Activated CD4-positive, alpha-beta T cell treated with anti-CD3 and anti-CD28 coated beads, Interleukin-2, amount 50 U/mL, for 16 hours (primary cell): ENCODE measurements at places on chromosomes 5 and 9.
A peak's percentile ranks its signal among the peaks of the same experiment; 100 is the strongest.

DNA sequence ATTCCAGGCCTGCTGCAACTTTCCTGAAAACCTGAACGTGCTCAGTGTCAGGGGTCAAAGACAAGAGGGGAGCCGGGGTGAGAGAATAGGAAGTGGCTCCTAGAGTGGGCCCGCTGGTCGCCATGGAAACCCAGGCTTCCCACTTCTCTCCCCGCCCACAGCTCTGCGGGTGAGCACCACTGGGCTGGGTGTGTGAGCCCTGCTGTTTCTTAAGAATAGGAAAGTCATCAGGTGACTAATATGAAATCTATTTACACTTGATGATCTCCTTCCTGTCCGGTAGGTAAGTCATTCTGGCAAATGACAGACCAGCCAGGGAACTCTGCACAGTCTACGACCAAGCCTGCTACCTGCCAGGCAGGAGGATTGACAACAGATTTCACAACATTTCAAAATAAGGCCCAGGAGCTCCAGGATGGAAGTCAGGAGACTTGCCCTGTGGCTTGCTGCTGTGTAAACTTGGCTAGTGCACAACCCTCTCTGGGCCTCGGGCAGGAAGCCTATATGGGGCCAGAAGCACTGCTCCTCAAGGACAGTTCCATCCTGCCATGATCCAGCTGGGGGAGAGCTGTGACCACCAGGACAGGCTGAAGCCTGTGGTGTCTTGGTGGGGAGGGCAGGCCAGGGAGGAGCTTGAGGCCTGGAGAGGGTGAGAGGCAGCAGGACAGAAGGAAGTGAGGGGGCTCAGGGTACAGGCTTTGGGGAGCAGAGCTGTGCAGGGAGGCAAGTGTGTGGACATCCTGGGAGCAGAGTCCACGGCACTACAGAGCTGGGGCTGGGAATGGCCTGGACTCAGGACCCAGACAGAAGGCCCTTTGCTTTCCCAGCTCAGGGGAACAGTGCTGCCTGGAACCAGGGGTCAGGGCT lies 60.6 kb downstream of the SHB start:
- peak; percentile 56 for DNase-seq

GRCh38 chr5:176662371-176663333 lies 15.4 kb downstream of the TSPAN17 start:
- no peak for DNase-seq

DNA sequence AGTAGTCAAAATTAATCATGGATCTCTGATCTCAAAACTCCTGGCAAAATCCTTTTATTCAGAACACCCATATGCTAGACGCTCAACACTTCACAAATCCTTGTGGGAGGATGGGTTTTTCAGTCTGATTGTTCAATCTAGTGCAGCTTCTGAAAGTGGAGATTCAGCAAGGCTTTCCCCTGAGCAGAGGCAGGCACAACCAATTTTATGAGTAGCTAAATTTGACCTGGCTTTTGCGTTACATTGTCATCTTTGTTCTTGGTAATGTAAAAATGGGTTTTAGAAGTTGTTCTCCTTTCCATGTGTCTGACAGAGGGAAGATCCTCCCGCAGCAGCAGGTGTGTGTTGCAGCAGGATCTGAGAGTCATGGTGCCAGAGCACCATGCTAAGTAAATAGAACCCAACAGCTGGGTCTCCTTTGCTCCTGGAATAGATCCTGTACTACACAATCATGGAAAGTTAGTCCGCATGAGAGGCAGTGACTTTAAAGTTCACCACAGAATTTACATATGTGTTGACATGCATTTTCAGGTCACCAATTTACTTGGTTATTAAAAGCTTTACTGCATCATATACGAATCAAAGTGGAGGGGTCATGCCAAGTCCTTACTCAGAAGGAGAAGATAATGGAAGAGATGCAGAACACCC lies 70.1 kb upstream of the MEF2C start:
- no peak for DNase-seq

DNA sequence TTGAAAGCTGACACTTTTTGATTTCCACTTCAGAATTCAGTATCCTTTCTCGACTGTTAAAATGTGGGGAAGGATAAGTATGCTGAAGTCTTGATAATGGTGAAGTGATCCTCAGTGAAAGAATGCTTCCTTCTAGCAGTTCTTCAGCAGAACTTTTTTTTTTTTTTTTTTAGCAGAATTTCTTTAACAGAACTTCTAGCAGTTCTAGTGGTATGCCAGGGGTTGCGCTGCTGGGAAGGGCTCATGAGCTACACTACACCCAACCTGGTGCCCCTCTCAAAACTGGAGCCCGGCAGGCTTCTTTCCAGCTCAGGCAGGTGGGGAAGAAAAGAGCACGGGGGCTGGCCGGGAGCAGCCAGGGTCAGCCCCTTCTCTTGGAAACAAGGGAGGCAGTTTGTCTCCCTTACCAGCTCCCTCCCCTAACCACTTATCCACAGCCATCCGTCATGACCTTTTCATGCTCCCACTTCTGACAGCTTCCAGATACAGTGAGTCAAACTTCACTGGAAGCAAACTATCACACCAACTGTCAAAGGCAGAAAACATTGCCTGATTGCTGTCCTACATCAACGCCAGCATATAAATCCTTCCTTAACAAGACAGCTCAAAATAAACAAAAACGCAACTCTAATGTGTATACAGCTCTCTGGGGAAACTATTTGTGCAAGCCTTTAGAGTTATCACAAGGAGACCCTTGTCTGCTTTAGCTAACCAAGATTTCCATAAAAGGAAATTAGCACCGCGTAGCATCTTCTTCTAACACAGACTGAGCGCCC lies 211.5 kb downstream of the GAPVD1 start:
- no peak for DNase-seq

GRCh38 chr9:135184181-135185053 lies 96.9 kb downstream of the OLFM1 start:
- no peak for DNase-seq

GRCh38 chr9:29217966-29218365 lies 1644.7 kb upstream of the C9orf72 start:
- no peak for DNase-seq

DNA sequence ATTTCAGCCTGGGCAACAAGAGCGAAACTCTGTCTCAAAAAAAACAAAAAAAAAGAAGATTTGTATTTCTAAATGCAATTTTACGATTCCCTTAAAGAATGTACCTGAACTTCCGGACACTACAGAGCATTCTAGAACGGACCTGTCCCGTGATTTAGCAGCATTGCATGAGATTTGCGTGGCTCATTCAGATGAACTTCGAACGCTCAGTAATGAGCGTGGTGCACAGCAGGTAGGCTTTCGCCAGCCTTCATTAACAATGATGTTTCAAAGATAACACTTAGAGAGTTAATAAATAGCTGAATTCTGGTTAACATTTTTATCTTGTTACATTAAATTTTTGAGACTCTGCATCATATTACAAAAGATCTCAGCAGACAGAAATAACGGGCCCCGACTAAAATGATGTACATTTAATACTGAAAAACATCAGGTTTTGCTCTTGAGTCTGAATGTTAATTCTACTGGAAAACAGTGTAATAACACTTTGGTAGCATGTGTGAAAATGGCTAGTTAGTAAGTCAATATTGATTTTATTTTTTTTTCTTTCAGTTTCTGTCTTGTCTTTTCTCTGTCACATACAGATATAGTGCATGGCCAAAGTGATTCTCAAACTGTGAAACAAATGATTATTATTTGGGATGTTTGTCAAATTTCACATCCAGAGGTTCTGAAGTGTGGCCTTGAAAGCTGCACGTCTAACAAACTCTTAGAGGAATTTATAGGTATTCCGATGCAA lies 23.3 kb downstream of the CCNH start:
- DNase-seq: no peak

DNA sequence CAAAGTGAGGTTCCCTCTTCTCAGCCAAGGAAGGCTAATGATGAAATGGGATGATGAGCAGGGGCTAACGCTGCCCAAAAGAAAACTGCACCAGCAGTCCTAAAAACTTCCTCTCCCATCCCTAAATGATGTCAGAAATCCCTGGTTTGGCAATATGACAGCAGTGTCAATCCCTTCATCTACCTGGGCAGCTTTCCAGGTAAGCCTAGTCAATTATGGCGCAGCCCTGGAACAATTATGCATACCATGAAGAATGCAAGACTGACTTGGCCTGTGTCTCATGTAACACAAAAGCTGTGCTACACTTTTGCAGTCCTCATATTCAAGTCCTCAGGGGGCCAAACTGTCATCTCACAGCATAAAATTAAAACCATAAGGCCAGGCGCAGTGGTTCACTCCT lies 7.0 kb downstream of the DMGDH start:
- no peak for DNase-seq

DNA sequence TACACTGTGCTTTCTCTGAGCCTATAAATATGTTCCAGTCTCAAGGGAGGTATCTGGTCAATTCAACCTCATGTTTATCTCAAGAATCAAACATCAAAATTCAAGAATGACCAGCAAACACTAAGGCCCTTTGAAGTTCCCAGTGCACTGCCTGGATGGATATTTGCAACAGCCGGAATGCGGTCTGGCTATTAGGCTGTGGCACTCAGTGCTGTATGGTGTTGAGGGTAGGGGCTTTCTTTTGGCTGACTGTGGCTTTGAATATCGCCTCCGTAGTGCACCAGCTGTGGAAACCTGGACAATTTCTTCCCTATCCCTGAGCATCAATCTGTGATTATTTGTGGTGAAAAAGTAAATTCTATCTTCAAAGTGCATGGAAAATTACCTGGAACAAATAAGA lies 220.4 kb downstream of the BRINP1 start:
- no peak for DNase-seq

GRCh38 chr5:95861864-95862561 lies 39.5 kb upstream of the GLRX start:
- DNase-seq: peak; percentile 72

GRCh38 chr5:1497795-1498622 lies 25.8 kb downstream of the LPCAT1 start:
- no peak for DNase-seq

DNA sequence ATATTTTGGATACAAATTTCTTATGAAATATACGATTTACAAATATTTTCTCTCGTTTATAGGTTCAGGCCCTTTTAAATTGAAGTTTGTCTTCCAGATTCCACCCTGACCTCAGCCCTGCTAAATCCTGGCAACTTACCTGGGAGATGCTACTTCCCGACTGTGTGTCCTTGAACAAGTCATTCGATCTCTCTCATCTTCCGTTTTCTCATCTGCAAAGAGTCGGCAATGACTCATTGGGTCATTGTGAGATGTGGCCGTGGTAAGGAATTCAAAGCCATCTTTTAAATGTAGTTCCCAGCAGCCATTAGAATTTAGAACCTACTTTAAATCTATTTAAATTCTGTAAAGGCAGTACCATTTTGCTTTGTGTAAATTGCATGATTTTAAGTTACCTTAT lies 72.5 kb downstream of the LHX2 start:
- DNase-seq: no peak

- DNase-seq: no peak
These were observed 68.2 kb downstream of the NR2F1-AS1 start for GRCh38 chr5:93512799-93513198.

DNA sequence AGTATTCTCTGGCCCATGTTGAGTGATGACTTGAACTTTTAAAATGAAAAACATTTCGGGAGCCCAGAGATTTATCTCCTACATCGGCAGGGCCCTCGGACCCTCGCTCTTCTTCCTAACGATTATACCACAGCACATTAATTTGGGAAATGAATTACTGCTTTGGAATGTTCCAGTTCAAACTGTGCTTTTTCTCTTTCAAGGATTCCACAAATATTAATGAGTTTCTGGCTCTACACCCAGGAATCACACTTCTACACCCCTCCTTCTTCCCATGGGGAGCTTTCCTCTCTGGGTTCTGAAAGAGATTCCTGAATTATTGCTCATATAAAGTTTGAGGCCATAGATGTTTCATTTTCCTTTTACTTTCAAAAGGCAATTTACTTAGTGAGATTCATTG lies 41.2 kb downstream of the NSG2 start:
- DNase-seq: no peak

DNA sequence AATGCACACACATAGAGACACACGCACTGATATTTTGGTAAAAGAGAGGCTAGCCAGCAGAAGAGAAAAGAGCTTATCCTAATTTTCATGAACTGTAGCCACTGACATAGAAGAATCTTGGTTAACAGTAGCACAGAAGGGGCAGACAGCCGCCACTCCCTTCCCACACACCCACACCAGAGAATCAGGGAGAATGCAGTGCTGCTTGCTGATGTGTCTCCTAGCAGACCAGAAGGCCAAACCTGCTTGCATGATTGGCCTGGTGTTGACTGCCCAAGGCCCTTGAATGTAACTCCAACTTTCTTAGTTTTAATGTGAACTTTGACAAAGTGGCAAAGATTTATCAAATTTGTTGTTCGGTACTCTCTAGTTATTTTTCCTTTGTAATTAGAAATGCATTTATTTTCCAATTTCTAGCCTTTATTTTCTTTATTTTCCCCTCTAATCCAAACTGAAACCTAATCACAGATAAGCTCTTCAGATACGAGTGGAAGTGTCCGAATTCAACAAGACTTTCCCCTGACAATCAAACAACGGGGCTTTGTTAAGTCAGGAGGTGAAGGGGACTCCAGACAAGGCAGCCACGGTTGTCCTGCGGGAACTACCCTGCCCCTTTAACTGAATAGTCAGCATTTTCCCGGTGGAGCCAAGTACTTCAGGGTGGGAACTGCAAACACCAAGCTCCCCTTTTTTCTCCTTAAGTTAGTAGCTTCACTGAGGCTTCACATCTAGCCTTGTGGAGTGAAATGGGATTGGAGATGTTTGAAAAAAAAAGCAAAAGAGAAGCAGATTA lies 81.9 kb upstream of the CTSL start:
- no peak for DNase-seq

DNA sequence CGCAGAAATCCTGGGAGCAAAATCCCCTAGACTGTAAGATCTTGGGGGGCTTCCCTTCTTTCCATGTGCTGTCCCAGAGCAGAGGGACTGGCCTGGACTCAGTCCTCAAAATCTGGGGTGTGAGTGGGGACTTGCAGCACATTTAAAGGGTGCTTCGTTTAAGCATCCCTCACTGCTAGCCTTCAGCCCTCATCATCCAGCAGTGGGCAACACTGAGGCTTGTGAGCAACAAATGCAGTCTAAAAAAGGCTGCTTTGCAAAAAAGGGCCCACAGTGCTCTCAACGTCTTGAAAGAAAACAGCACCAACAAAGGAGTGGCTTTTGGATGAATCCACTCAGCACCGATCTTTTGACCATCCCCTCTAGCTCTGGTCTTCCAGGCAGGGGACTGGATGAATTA lies 128.3 kb upstream of the TBC1D2 start:
- no peak for DNase-seq

GRCh38 chr9:99660191-99660636 lies 161.5 kb upstream of the NR4A3 start:
- DNase-seq: peak; percentile 1

- DNase-seq: peak; percentile 57
These were observed 513.1 kb downstream of the PDE4D start for GRCh38 chr5:59380350-59380951.

- DNase-seq: no peak
These were observed 8.0 kb downstream of the RGS3 start for GRCh38 chr9:113471566-113471965.

DNA sequence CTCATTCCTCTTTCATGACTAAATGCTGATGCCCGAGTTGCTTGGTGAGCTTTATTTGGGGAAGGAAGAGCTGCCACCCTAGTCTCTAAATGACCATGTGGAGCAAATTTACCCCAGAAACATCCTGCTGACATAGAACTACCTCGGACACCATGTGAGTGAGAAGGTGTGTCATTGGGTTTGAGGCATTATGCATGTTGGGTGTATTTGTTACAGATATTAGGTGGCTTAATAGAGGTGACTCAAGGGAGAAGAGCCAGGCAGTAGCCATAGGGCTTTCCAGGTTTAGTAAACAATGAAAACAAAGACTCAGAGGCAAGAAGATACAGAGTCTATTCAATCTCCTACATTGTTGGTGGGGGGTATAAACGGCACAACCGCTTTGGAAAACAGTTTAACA lies 581.5 kb downstream of the CCDC171 start:
- no peak for DNase-seq

- DNase-seq: no peak
These were observed 7.6 kb downstream of the TSPAN17 start for GRCh38 chr5:176654856-176655255.
